ENCODE measurements at places on chromosomes 11 and 22. TPM values are rescaled to one million over a fixed set of nuclear protein-coding genes. Genes with fewer than 3 reads are reported as not detected.

The CARNS1 gene
- 0.09 TPM for total RNA-seq

The OR8D1 gene
- not detected for total RNA-seq

The AAMDC gene
- total RNA-seq: 89.7 TPM

The CALCB gene
- total RNA-seq: not detected

The LDHAL6A gene
- 0.59 TPM for total RNA-seq

GRCh38 chr11:93487032-93487483 lies 56.1 kb downstream of the SMCO4 start:
- peak; percentile 86 for DNase-seq

- DNase-seq: no peak
Observed at GRCh38 chr11:15730995-15731385, 616.3 kb downstream of the INSC start.

DNA sequence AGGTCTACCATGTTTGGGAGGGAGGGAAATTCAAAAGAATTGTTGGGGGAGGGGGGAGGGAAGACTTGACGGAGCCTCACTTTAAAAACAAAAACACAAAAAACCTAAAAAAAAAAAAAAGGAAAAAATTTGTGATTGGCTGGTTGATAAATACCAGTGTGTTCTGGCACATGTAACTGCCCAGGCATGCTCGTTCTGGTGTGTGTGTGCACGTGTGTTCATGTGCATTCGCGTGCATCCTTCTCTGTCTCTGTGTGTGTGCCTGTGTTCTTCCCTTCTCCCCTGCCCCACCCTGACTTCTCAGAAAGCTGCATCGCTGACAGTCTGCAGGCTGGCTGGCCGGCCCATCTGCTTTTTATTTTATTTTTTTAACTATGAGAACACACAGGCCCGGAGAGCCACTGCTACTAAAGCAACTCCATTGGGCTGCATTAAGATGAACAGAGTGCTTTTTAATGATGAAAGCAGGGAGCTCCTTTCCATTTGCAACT lies 22.6 kb upstream of the ADSL start:
- DNase-seq: no peak

GRCh38 chr11:2523821-2524391 lies 79.1 kb downstream of the KCNQ1 start:
- peak; percentile 20 for DNase-seq

- DNase-seq: no peak
Observed at GRCh38 chr11:85540635-85541205, 86.4 kb downstream of the DLG2 start.

GRCh38 chr22:29330753-29331152 lies 15.3 kb upstream of the RASL10A start:
- no peak for DNase-seq

All from Caco-2 (cell line).